ENCODE measurements at places on chromosomes 5 and 9.

- no peak for DNase-seq
Observed at GRCh38 chr9:136387217-136387616, 12.8 kb downstream of the SNAPC4 start.

DNA sequence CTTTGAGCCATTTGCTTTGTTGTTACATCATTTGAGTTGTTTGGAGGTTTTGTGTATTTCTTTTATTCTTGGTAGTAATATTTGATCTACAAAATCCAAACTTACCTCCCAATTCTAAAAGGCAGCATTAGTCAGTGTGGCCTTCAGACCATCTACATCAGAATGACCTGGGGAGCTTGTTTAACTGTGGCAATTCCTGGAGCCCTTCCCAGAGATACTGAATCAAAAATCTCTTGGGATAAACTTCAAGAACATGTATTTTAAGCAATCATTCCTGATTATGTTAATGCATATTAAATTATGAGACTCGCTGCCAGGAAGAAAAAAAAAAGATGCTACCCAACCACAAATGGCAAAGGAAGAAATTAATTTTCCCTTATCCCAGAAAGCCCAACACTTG lies 268.9 kb upstream of the PDE4D start:
- no peak for DNase-seq

GRCh38 chr5:133214153-133214820 lies 162.5 kb downstream of the HSPA4 start:
- no peak for DNase-seq

- DNase-seq, result no peak
Observed at GRCh38 chr5:156529892-156530291, 202.9 kb downstream of the SGCD start.

GRCh38 chr5:18152671-18153070 lies 518.4 kb downstream of the TAF11L14 start:
- no peak for DNase-seq

GRCh38 chr5:6358434-6358820 lies 19.9 kb downstream of the MED10 start:
- no peak for DNase-seq

DNA sequence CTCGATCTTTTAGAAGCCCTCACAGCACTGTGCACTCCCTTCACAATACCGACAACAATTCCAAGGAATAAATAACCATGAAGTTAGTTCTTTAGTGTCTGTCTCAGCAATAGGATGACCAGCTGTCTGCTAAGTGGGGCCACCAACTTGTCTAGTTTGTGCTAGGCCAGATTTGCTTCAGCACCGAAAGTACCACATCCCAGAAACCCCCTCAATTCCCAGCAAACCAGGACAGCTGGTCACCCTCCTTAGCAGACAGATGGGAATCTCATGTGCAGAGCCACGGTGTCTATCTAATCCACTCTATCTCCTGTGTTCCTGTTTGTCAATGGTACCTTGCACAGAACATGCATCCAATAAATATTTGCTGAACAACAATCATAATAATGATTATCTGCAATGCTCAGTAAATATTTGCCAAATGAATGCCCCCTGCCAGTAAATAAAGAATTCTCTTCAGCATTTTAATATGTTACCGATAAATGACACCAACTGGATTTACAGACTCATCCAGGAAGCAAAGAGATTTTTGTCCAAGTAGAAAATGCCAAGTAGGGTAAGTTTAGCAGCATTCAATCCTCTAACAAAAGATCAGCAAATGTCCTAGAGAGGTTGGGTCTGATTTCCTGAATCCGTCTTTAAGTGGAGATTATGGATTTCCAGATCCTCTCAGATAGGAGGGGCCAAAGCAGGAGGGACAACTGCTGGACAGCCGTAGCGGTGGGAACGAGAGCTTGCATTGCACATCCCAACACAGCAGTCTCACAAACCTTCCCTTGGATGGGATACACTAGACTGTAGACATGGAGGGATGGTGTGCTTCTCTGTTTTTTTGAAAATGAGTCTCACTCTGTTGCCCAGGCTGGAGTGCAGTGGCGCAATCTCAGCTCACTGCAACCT lies 51.9 kb upstream of the ANKRD33B start:
- no peak for DNase-seq

DNA sequence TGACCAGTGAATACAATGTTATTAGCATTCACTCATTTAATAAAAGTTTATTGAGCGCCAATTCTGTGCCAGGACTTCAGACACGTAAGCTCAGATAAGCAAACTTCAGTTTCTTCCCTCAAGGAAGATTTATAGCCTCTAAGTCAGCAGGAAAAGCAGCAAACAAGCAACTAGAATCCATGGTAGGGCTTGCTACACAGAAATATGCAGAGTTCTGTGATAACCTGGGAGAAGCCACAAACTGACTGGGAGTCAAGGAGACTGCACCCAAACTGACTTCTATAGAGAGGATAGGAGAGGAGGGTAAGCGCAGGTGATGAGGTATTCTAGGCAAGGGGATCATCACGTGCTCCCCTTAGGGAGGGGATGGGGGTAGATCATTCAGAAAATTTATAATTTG lies 1.4 kb upstream of the OGN start:
- no peak for DNase-seq

DNA sequence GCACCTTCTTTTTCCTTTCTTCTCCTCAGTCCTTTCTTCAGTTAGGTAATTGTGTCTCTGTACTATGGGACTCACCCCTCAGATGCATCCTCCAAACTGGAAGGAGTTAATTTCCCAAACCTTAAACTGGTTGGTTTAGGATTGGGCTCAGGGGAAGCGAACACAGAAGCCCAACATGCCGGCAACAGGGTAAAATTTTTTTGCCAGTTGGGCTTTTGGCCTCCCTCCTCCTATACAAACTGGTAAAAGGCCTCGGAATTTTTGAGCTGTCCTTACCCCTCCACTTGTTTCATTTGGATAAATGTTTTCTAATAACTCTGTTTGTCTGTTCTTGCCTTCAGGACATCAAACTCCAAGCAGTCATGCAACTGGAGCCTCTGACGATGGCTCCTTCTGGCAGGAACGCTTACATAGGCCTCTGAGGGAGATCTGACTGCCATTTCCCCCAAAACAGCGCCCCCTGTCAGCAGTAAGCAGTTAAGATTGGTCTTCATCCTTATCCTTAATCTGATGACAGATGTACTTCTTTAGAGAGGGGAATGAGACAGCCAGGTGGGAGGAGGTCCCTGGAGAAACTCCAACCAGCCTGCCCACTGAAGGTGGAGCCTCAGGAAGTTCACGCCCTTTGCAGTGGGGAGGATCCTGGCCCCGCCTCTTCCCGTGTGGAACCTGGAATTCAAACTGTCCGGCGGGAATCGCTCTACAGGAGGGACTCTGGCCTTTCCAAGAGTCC lies 57.8 kb upstream of the SPINK5 start:
- DNase-seq, result no peak

- DNase-seq, result no peak
Observed at GRCh38 chr9:26744191-26744965, 148.2 kb downstream of the CAAP1 start.

DNA sequence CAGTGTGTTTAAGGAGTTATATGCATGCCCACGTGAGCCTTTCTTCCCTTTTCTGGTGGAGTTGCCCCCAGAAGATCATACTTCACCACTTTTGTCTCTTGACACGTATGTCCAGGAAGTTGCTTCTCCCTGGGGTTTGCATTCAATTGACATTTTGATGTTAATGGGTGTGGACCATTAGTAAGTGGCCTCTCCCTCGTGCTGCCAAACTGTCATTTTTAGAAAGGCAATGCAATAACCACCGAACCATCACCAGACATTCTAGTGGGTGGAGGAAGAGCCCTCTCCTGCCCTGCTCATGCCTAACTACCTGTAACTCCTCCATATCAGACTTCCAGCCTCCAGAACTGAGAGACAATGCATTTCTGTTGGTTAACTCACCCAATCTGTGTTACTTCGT lies 290.8 kb downstream of the ATPSCKMT start:
- no peak for DNase-seq

GRCh38 chr5:40396317-40396716 lies 283.4 kb upstream of the PTGER4 start:
- DNase-seq, result no peak

DNA sequence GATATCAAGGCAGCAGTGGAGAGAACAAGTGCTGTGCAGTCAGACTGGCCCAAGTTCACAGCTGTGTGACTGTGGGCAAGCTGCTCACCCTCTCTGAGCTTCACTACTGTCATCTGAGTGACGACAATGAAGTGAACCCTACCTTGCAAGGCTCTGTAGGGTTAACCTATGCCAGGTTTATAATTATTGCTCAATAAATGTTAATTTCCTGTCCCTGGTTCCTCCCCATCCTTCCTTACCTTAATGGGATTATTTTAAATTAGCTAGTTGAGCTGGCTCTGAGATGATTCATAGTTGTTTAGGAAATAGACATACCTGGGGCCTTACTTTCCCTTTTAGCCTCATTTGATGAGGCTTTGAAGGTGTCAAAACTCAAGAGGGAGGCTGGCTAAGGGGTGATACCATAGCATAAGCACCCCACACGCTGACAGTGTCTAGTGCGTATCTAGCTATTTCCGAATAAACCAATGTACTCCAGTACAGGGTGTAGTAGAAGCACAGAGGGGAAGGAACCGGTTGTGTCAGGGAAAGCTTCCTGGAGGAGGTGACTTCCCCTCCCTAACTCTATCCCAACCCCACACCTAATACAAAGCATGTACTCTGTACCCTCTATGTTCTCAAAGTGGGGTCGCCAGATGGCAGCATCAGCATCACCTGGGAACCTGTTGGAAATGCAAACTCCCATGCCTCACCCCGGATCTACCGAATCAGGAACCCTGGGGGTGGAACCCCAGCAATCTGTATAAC lies 63.3 kb upstream of the SLC25A51 start:
- no peak for DNase-seq

- DNase-seq, result no peak
Observed at GRCh38 chr9:108787690-108788048, 68.1 kb downstream of the ACTL7B start.

- DNase-seq, result no peak
Observed at GRCh38 chr5:137887831-137888230, 1.4 kb upstream of the PKD2L2 start.

- DNase-seq, result no peak
Observed at GRCh38 chr5:34517249-34517648, 138.9 kb upstream of the RAI14 start.

GRCh38 chr5:66741394-66741793 lies 145.2 kb downstream of the MAST4 start:
- DNase-seq, result no peak

GRCh38 chr5:157348049-157348400 lies 82.1 kb downstream of the CYFIP2 start:
- no peak for DNase-seq

GRCh38 chr5:73031839-73032238 lies 76.0 kb downstream of the FCHO2 start:
- DNase-seq, result peak; percentile 35

DNA sequence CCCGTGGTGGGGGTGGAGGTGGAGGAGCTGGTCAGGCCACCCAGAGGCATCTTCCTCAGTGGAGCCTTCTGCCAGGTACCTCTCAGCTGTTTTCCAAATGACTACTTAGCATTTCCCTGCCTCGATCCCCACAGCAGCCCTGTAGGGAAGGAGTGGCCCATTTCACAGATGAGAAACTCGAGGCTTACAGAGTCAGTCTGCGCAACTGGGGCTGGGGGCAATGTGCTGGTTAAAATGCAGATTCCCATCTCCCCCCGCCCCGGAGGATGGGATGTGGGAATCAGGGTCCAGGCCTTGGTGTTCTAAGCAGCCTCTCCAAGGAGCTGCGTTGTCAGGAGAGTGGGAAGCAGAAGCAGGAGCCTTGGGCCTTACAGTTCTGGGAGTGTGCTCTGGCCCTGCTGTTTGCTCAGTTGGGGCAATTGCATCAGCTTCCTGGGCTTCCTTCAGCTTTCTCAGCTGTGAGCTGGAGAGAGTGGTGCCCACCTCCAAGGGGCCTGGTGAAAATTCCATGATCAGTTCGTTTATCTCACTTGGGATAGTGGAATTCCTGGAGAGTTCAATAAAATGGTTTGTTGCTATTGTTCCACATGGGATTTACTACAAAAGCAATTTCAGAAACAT lies 19.4 kb downstream of the ERGIC1 start:
- DNase-seq, result no peak

DNA sequence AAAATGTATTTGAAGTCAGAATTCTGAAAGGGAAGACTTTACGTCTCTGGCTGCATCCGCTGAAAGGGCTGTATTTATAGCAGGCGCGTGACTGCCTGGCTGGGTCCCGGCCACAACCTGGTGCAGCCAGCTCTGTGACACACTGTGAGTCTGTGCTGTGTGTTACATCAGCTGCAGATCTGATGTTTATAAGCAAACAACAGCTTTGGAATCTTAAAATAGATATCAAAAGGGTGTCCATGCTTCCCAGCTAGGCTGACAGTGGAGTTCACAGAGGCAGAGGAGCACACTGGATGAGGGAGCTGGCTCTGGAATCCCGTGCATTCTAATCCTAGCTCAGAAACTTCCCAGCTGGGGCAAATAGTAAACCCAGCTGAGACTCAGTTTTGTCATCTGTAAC lies 433.4 kb upstream of the BRINP1 start:
- DNase-seq, result no peak

GRCh38 chr5:3324421-3325101 lies 271.1 kb upstream of the IRX1 start:
- DNase-seq, result no peak

GRCh38 chr9:106467113-106467864 lies 395.7 kb upstream of the ZNF462 start:
- no peak for DNase-seq

- no peak for DNase-seq
Observed at GRCh38 chr9:133054194-133054890, 7.4 kb upstream of the CEL start.

DNA sequence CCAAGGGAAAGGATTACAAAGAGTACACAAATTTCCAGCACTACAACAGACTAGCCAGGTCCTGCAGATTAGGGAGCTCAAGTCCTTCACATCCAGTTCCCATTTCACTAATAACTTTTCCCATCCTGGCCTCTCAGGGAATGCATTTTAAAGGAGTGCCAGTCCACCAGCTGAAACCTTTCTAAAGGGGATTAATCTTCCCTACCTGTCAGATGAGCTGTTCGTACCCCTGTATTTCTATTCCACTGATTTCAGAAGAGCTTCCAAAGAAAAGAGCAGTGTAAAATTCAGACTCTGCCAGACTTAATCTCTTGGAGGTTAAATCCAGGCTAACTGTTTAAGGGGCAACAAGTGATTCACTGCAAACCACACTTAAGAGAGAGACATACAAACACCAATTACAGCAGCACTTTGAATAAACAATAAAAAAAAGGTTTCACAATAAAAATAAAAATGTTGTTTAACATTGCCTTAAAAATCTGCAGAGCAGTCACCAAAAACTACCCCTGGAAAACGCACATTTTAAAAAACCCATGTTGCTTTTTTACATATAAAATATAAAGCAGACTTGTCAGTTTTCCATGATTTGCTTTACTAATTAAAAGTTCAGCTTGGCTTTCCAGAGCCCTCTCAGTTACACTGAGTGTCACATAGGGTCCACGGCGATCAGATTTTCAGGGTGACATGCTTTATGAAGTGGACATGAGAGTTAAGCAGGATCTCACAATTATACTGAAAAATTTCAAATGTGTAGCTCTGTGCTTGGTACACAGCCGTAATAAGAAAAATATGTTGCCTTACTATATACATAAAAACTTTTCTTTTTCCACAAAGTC lies 3.2 kb downstream of the ROR2 start:
- no peak for DNase-seq

GRCh38 chr5:93576994-93577853 lies 3.8 kb downstream of the NR2F1-AS1 start:
- DNase-seq, result no peak
